Activated effector memory CD4-positive, alpha-beta T cell treated with anti-CD3 and anti-CD28 coated beads, Interleukin-2, amount 50 U/mL, for 16 hours (primary cell): ENCODE measurements at places on chromosomes 13 and 19.

- no peak for DNase-seq
These were observed 16.2 kb upstream of the NFIC start for GRCh38 chr19:3350014-3350663.

DNA sequence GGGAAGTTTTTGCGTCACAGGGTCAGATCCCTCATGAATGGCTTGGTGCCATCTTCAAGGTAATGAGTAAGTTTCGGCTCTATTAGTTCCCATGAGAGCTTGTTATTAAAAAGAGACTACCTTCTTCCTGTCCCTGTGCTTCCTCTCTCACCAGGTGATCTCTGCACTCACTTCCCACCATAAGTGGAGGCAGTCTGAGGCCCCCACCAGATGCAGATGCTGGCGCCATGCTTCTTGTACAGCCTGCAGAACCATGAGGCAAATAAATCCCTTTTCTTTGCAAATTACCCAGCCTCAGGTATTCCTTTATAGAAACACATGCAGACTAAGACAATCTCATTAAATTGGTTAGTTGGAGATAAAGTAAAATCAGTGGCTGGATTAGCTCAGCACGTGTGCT is 75.6 kb upstream of the RFC3 start:
- no peak for DNase-seq

- DNase-seq: no peak
These were observed 66.3 kb downstream of the TBC1D4 start for GRCh38 chr13:75415694-75416093.

GRCh38 chr13:97322740-97323342 is 100.7 kb downstream of the MBNL2 start:
- no peak for DNase-seq

GRCh38 chr19:56835401-56835800 is 5.1 kb downstream of the PEG3 start:
- no peak for DNase-seq

GRCh38 chr13:97495678-97496077 is 61.7 kb downstream of the RAP2A start:
- DNase-seq: no peak

- DNase-seq: peak; percentile 28
These were observed 130.6 kb upstream of the SOX1 start for GRCh38 chr13:111936267-111936925.

DNA sequence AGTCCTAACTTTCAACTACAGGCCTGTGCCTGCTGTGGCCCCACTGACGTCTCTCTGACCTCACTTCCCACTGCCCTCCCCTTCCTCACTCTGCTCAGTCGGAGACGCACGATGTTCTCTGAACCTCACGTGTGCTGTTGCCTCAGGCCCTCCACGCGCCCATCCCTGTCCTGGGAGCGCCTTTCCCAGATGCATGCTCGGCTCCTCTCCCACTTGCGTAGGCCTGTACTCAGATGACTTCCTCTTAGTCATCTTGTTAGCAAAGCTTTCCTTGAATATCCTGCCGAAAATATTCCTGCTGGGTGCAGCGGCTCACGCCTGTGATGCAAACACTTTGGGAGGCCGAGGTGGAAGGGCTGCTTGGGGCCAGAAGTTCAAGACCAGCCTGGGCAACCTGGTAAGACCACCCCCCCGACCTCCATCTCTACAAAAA is 9.3 kb upstream of the SYT5 start:
- DNase-seq: no peak

DNA sequence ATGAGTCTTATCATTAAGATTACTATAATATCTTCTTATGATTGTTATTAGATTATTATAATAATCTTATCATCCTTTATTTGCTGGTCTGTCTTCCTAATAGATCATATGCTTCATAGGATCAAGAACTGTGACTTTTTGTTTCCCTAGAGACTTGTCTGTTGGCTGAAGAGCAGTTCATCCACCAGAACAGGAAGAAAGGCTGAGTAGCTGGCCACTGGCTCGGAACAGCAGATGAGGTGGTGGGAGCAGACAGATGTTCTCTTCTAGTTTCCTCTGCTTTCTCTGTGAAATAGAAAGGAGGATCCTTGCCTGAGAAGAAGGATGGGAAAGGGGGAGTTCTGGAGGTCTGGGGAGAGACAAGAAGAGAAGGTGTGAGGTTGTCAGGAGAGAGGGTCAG is 120.0 kb downstream of the CCNA1 start:
- DNase-seq: no peak

DNA sequence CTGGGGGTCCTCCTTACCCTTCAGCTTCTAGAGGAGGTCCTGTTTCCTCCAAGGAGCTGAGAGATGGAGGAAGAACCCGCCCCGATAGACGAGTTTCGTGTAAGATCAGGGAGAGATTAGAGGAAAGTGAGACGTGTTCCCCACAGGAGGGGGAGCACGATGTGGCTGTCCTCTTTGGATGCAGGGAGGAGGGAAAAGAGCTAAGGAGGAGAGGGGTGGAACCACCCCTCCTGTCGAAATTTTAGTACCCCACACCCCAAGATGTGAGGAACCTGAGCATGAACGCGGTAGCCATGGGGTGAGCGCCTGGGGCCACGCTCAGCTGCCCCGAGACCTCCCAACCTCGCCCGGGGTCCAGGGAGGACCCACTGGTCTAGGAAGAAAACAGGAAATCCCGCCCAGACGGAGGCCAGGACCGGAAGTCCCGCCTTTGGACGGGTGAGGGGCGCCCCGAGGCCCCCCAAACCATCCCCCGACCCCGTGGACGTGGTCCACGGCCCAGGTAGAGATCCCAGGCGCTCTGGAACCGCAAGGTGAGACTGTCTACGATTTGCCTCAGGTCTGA is 1.2 kb downstream of the AKT1S1 start:
- DNase-seq: peak; percentile 85

- DNase-seq: no peak
These were observed 33.6 kb downstream of the NAXD start for GRCh38 chr13:110648848-110649421.

- no peak for DNase-seq
These were observed 30.2 kb upstream of the CPB2 start for GRCh38 chr13:46134961-46135522.

- peak; percentile 16 for DNase-seq
These were observed 11.0 kb downstream of the ZNF333 start for GRCh38 chr19:14700711-14701375.

DNA sequence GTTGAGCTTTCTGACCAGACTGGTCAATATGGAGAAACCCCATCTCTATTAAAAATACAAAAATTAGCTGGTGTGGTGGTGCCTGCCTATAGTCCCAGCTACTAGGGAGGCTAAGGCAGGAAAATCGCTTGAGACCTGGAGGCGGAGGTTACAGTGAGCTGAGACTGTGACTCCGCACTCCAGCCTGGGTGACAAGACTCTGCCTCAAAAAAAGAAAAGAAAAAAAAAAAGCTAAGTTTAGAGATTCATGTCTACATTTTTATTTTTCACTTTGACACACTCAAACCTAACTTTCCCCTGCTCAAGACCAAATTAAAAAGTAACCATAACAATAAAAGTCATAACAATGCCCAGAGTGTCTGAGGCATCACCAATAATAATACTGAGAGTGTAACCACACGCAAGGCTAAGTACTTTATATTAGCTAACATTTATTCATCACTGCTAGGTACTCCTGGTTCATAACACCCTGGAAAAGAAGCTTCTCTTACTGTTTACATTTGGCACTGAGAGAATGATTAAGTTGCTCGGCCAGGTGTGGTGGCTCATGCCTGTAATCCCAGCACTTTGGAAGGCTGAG is 5.7 kb downstream of the IRGC start:
- DNase-seq: no peak

- no peak for DNase-seq
These were observed 191.2 kb downstream of the USP12 start for GRCh38 chr13:26980099-26981031.

DNA sequence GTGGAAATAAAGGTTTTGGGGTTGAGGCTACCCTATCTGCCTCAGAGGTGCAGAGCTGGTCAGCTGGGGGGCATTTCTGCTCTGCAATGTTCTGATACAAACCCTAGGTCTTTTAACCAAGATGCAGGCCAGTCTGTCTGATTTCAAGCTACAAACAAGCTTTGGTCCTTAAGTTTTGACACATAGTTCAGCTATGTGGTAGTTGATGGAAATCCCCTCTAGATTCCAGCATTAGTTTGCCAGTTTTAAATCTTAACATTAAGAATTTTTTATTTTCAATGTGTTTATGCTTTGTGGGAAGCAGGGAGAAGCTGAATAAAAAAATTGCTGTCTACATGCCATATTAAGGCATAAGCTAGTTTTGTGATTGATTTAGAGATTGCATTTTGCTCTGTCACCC is 225.7 kb downstream of the LMO7 start:
- DNase-seq: no peak

- DNase-seq: no peak
These were observed 13.9 kb downstream of the IGLON5 start for GRCh38 chr19:51325161-51325976.

GRCh38 chr19:14558370-14559066 is 13.3 kb downstream of the NDUFB7 start:
- DNase-seq: no peak

DNA sequence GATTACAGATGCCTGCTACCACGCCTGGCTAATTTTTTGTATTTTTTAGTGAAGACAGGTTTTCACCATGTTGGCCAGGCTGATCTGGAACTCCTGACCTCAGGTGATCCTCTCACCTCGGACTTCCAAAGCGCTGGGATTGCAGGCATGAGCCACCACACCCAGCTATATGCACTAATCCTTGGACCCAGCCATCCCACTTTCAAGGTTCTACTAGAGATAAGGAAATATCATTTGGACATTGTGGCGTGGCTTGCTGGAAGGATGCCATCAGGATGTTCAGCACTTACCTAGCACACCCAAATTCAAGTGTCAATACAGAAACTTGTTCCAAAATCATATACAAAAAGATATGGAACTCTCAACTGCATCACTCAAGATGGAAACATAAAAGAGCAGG is 136.4 kb downstream of the ABCC4 start:
- no peak for DNase-seq

DNA sequence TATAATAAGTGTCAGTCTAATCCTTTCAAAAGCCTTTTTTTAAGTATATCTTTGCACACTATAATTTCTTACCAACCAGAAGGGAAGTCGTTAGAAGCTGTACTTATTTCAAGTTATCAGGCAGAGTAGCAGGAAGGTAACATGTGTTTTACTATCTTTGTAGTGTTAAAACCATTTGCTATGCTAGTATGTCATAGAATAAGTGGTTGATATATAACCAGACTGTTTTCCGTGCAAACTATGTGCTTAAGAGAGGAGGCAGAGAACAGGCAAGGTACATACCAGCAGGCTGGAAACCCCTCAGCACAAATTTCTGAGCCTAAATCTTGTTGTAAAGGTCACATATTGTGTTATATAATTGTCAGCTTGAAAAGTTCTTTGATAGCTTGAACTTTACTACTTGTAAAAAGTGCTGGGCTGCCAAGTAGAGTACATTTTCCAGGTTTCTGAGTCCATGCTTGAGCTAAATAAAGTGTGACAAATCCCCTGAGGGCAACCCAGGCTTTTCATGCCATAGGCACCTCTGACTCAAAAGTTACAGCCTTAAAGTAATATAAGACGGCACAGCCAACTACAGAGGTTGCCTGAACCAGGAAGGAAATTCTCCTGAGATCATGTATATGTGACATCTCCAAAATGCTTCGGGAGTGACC is 1297.4 kb downstream of the PCDH9 start:
- DNase-seq: no peak

- no peak for DNase-seq
These were observed 9.0 kb downstream of the RFX1 start for GRCh38 chr19:13996928-13997630.

DNA sequence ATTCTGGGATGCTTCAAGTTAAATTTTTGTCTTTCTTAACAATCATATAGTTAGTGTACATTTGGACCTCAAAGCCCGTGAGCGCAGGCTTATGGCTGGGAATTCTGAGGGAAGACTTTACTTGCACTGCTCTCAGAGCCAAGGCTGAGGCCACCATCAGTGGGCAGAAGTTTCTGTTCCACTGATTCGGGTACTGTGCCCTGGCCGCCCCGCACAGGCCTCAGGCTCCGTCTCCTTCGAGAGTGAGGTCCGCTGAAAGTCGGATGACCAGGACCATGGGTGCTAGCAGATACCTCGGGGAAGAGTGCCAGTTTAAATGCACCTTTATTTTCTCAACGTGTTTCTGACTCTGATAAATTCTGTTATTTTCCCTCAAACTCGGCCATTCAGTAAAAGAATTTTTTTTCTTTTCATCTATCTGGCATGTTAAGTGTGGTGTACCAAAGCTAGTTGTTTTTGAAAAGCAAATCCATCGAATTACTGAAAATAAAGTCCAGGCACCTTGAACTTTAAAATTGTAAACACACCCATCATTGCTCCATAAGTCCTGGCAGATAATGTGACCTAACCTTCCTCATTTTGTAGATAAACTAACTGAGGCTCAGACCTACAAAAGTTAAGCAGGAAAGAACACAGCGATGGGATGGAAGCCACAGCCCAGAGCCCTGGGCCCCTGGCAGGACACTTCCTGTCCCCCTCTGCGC is 126.7 kb downstream of the SOX1 start:
- no peak for DNase-seq

DNA sequence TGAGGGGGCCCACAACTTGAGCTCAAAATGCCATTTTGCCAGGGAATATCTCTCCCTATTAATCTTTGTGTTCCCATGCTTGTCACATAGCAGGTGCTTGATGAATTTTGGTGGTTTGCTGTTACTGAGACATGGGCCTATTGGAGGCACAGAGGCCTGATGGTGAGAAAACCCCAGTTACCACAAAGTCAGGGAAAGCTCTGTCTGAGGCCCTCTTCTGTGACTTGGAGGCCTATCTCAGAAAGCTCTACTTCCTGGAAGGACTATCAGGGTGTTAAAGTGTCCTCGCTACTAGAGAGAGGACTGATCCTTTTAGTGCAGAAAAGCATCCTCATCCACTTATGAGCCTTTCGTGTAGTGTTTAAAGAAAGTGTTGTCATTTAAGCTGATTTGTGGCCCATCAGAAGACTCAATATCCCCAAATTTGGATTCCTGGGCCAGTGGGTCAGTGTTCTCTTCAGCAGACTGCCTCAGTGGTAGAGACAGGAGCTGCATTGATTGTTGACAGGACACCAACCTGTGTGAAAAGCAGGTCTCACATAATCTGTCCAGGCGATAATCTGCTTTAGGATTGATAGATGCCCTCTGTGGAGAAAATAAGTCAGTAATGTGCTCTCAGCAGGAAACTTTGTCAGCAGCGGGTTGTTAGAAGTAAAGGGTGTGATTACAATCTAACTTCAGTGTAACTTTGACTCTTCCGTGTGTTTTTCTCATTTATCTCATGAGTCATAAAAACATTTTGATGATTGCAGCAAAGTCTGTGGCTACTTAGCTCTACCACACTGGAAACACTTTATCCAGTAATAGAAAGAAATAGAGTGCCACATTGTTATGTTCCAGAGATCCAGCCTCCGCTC is 121.0 kb downstream of the AKAP11 start:
- peak; percentile 69 for DNase-seq

GRCh38 chr13:19601749-19602725 is 31.4 kb upstream of the MPHOSPH8 start:
- peak; percentile 71 for DNase-seq

- no peak for DNase-seq
These were observed 12.8 kb upstream of the ADGRL1 start for GRCh38 chr19:14218620-14219330.

GRCh38 chr13:92379371-92379770 is 847.2 kb upstream of the GPC6 start:
- DNase-seq: no peak

GRCh38 chr19:38924388-38924787 is 6.2 kb downstream of the SARS2 start:
- no peak for DNase-seq
